ENCODE measurements at places on chromosomes 5 and 9.

DNA sequence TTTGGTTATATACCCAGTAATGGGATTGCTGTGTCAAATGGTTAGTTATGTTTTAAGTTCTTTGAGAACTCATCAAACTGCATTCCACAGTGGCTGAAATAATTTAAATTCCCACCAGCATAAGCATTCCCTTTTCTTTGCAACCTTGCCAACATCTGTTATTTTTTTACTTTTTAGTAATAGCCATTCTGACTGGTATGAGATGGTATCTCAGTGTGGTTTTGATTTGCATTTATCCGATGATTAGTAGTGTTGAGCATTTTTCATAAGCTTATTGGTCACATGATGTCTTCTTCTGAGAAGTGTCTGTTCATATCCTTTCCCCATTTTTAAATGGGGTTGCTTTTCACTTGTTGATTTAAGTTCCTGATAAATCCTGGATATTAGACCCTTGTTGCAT is 435.7 kb upstream of the RIOK2 start:
- DNase-seq, result peak; percentile 90

DNA sequence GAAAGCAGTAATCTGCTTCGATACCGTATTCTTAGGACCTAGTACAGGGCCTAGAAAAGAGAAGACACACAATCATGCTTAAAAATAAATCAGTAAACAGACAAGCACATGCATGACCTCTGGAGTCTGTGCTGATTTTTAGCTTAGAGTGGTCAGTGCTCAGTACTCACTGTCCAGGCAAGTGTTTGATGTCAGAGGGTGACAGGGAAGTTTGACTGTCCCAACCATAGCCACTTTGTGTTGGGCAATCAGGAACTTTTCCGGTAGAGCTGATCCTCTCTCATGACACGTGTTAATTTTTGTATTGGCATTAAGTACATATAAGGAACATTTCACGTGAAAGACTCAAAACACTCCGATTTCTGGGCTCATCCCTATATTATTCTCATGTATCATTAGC is 464.7 kb upstream of the KLF4 start:
- no peak for DNase-seq

DNA sequence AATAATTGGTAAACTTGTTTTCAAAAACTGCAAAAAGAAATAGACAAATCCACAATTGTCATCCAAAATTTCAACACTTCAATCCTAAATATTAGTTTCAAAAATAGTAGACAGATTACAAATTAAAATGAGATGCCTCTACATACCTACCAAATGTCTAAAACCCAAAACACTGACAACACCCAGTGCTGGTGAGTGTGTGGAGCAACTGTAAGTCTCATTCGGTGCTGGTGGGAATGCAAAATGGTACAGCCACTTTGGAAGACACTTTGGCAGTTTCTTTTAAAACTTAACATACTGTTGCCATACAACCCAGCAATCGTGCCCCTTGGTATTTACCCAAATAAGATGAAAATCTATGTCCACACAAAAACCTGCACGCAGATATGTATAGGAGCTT is 6.7 kb downstream of the ECM2 start:
- DNase-seq, result no peak

GRCh38 chr5:145568581-145568980 is 266.6 kb downstream of the PRELID2 start:
- no peak for DNase-seq

DNA sequence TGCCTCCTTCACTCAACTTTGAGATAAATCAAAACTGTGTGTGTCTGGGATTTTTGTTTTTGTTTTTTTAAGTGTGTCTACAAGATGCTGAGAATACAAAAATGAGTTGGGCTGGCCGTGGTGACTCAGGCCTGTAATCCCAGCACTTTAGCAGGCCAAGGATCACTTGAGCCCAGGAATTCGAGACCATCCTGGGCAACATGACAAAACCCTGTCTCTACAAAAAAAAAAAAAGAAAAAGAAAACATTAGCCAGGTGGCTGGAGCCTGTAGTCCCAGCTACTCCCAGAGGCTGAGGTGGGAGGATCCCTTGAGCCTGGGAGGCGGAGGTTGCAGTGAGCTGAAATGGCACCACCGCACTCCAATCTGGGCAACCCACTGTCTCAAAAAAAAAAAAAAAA is 21.0 kb downstream of the HNRNPK start:
- peak; percentile 85 for DNase-seq

DNA sequence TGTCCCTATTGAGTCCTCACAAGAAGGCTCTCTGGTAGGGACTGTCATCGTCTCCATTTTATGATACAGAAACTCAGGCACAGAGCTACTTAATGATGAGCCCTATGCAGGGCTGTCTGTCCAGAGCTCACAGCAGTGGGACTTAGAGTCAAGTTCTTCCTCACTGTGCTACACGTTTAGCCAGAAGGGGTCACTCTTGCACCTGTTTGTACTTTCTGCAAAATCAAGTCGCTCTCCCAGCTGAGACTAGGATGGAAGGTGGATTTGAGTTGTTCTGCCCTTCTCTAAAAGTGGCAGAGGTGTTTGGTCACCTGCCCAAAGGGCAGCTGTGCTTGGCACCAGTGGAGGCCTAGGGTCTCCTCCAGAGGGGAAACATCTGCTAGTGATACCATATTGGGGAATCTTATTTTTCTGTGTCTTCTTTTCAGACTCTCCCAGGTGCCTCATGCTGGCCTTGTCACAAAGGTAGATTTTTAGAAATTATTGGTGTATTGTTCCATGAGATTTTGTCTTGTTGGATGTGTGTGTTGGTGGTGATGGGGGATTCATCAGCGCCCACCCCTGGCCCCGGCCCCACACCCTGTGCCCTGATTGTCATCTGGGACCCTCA is 104.2 kb downstream of the PPARGC1B start:
- peak; percentile 77 for DNase-seq

- no peak for DNase-seq
Observed at GRCh38 chr9:97875111-97875510, 22.1 kb downstream of the FOXE1 start.

- no peak for DNase-seq
Observed at GRCh38 chr5:16757146-16757545, 140.3 kb upstream of the RETREG1 start.

DNA sequence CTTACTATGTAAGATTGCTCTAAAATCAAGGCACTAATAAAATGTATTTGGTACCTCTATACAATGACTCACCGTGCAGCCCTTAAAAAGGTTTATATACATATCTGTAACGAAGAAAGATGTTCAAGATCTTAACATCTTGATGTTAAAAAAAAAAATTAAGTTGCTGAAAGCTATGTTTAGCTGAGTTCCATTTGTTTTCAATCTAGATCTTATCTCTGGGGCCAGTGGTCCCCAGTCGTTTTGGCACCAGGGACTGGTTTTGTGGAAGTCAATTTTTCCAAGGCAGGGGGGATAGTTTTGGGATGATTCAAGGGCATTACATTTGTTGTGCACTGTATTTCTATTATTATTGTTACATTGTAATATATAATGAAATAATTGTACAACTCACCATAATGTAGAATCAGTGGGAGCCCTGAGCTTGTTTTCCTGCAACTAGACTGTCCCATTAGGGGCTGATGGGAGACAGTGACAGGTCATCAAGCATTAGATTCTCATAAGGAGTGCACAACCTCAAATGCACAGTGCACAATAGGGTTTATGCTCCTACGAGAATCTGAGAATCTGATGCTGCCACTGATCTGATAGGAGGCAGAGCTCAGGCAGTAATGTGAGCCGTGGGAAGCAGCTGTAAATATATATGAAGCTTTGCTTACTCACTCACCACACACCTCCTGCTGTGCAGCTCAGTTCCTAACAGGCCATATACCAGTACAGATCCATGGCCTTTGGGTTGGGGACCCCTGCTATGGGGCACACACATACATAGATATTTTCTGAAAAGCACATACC is 27.6 kb upstream of the TSLP start:
- DNase-seq, result peak; percentile 86

- DNase-seq, result peak; percentile 85
Observed at GRCh38 chr5:122756264-122756911, 18.5 kb upstream of the SNX2 start.

GRCh38 chr9:71685394-71685793 is 82.9 kb downstream of the CEMIP2 start:
- DNase-seq, result no peak

- DNase-seq, result peak; percentile 33
Observed at GRCh38 chr9:68704814-68705530, at the start of gene PIP5K1B. PIP5K1B (plus strand) TSS chr9:68705240; CDS start chr9:68822615, 117,375 bp downstream.

DNA sequence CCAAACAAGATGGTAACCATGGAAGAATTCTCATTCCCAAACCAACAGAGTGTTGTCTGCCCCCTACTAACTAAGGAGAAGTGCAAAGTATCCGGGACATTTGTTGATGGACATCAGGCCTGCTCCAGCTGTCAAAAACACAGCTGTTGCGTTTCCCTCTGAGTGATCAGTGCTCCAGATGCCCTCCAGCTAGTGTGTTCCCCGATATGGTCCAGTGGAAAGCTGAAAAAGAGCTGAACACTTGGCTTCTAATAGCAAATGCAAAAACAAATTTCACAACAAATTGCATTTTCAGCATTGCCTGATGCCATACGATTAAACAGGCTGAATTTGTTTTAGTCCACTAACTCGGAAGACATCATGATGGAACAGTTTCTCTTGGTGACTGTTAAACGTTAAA is 1398.7 kb downstream of the PTPRD start:
- DNase-seq, result no peak

DNA sequence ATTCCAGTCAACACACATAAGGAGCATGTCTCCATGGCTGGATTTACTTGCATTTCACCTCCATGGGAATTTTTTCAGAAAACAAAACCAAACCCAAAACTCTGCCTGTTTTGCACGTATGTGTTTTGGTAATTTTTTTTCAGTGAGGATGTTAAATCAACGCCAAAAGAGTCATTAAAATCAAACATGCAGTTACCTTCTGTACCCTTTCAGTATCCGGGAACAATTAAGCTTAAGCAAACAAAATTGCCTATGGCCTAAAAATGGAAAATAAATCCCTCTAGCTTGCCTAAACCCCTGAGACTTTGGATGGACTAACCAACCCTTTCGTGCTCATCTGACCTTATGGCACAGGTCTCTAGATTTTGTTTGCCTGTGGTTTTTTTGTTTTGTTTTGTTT is 209.2 kb upstream of the KLF4 start:
- DNase-seq, result no peak

GRCh38 chr9:101081641-101082040 is 53.1 kb downstream of the PLPPR1 start:
- DNase-seq, result no peak

DNA sequence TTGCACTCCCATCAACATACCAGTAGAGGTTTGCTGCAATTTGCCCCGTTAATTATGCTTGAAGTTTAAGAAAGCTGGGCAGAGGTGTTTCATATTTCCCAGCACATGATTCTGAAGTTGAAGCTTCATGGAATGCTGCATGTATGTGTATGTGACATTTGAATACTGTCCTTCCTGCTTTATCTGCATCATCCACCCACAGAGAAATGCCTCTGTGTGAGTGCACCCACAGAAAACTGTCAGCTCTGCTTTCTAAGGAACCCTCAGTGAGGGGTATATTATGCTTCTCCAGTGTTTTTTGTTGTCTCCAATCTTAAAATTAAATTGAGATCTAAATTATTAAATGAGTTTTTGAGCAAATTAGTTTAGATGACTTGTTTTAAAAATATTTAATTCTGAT is 358.1 kb upstream of the PIK3R1 start:
- DNase-seq, result no peak

DNA sequence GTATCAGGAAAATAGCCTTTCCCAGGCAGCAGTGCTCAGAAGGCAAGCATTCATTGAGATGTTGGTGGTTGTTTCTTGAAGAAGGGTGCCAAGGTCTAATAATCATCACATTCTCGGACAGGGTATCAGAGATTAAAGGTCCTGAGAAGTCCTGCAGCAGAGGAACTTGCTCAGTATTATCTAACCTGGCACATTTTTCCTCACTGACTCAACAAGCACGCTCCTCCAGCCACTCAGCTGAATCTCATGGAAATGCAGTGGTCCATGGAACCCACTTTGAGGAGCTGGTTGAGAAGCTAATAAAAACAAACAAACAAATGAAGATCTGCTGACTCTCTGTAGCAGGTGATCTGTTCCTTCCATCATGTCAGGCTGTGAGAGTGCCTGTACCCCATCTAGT is 35.3 kb upstream of the ICE1 start:
- no peak for DNase-seq

GRCh38 chr9:130089141-130089540 is 35.4 kb downstream of the GPR107 start:
- no peak for DNase-seq

- DNase-seq, result no peak
Observed at GRCh38 chr5:149049371-149049781, 13.5 kb downstream of the SH3TC2 start.

DNA sequence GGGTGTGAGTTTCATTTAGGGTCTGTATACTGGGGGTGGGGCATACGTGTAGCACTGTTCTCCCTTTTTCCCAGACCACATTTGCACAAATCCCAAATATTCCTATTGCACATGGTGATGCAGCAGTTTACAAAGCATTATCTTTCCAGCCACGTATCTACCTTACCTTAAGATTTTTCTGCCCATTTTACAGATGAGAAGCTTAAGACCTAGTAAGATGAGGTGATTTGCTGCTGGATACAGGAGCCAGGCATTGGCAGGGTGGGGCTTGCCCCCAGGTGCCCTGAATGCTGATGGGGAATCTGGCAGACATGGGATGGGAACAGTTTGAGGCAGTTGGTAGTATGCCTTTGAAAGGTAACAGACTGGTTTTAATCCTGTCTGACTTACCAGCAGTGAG is 12.5 kb downstream of the LHX2 start:
- DNase-seq, result no peak

GRCh38 chr5:77936365-77936693 is 160.2 kb upstream of the TBCA start:
- no peak for DNase-seq

- DNase-seq, result no peak
Observed at GRCh38 chr5:13331585-13331984, 612.9 kb downstream of the DNAH5 start.

- no peak for DNase-seq
Observed at GRCh38 chr9:130363755-130364404, 80.9 kb upstream of the ASS1 start.

GRCh38 chr5:154937186-154937717 is 759 bp downstream of the GEMIN5 start:
- DNase-seq, result no peak

GRCh38 chr9:107807183-107807582 is 317.6 kb upstream of the KLF4 start:
- peak; percentile 49 for DNase-seq

- DNase-seq, result peak; percentile 67
Observed at GRCh38 chr5:126801992-126802294, 25.0 kb downstream of the LMNB1 start.

DNA sequence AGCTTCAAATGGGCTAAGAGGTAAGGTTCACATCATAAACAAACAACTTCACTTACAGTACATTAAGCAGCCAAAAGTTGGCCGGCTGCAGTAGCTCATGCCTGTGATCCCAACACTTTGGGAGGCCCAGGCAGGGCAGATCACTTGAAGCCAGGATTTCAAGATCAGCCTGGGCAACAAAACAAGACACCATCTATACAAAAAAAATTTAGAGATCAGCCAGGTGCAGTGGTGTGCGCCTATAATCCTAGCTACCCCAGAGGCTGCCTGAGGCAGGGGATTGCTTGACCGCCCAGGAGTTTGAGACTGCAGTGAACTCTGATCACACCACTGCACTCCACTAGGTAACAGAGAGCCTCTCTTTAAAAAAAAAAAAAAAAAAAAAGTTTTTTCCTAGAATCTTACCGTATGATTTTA is 16.9 kb downstream of the UBTD2 start:
- DNase-seq, result no peak
